ENCODE measurements at places on chromosomes 2 and 18.

GRCh38 chr2:239184968-239185903 lies 215.6 kb downstream of the HDAC4 start:
- no peak for DNase-seq

DNA sequence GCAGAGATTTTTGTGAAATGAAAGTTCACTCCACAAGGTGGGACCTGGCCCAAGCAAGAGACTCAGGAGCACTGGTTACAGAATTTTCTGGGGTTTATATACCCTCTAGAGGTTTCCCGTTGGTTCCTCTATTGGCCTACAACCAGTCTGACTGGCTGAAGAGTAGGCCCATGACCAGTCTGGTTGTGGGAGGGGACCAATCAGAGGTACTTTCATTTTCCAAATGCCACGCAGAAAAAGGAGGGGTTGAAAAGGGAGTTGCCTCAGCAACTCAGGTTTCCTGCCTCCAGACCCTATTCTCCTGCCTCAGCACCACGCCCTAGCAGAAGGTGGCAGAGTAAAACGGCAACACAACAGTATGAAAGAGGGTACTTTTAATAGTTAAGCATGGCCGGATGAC lies 98.4 kb downstream of the COLEC12 start:
- no peak for DNase-seq

- no peak for DNase-seq
These were observed 8.0 kb upstream of the GPR75 start for GRCh38 chr2:53867773-53868172.

DNA sequence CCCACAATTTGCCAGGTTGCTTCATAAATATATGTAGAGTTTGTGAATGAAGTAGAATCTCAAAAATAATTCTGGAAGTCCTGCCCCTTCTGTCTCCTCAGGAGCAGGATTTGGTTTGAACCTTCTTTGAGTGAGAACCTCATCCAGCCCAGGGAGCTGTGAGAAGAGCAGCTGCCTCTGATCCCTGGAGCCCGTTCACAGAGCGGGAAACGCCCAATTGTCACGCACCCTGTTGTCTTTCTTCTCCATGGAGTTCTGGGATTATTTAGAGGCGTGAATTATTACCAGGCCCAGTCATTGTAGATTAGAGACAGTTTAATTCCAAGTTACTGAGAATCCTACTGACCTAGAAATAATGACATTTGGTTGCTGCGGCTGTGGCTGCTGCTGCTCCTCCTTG lies 66.1 kb downstream of the TPO start:
- DNase-seq, result no peak

- no peak for DNase-seq
These were observed 339.0 kb upstream of the KCNH7 start for GRCh38 chr2:163177592-163177991.

GRCh38 chr18:21513741-21514140 lies 86.8 kb downstream of the ESCO1 start:
- no peak for DNase-seq

- no peak for DNase-seq
These were observed 3.8 kb downstream of the HNRNPLL start for GRCh38 chr2:38598991-38599295.

GRCh38 chr2:53584986-53585385 lies 182.6 kb upstream of the CHAC2 start:
- no peak for DNase-seq
